ENCODE measurements at places on chromosomes 1 and 21. TPM values are rescaled to one million over a fixed set of nuclear protein-coding genes. Genes with fewer than 3 reads are reported as not detected.

- no peaks in the 10 kb centered on the region for H3K4me1 ChIP-seq
- H3K36me3 ChIP-seq = peaks cover 69% of the 10 kb centered on the region
- no peak overlapping the region for H3K4me3 ChIP-seq
- DNase-seq = no peak
- no peaks in the 10 kb centered on the region for H3K27me3 ChIP-seq
Observed at GRCh38 chr1:37822906-37823815, 15.2 kb upstream of the YRDC start.

- H3K36me3 ChIP-seq = no peaks in the 10 kb centered on the region
- H3K27me3 ChIP-seq = peaks cover 55% of the 10 kb centered on the region
- DNase-seq = no peak
- H3K4me1 ChIP-seq = peaks cover 9% of the 10 kb centered on the region
- no peak overlapping the region for H3K4me3 ChIP-seq
Observed at GRCh38 chr1:201283836-201284553, 689 bp downstream of the PKP1 start.

GRCh38 chr1:203361945-203362719 lies 11.2 kb upstream of the FMOD start:
- H3K27me3 ChIP-seq = peaks cover 52% of the 10 kb centered on the region
- H3K4me1 ChIP-seq = no peaks in the 10 kb centered on the region
- H3K27ac ChIP-seq = no peak overlapping the region
- no peaks in the 10 kb centered on the region for H3K36me3 ChIP-seq
- no peak overlapping the region for H3K4me3 ChIP-seq
- no peak for DNase-seq

PGLYRP4 gene
- 0.13 TPM for total RNA-seq

GFI1 gene
- 0.66 TPM for total RNA-seq

RAB42 gene
- total RNA-seq = not detected

HNRNPR gene
- 253 TPM for total RNA-seq

MYOM3 gene
- total RNA-seq = not detected

CFAP107 gene
- total RNA-seq = not detected
